ENCODE measurements at places on chromosomes 13 and 19.

- no peak for DNase-seq
Measured at GRCh38 chr19:11142528-11143171, 12.9 kb downstream of the SPC24 start.

GRCh38 chr19:5844456-5845433 lies 5.2 kb upstream of the FUT6 start:
- no peak for DNase-seq

- no peak for DNase-seq
Measured at GRCh38 chr13:29483211-29483610, 112.3 kb downstream of the SLC7A1 start.

- DNase-seq: no peak
Measured at GRCh38 chr13:97300871-97301270, 78.7 kb downstream of the MBNL2 start.

DNA sequence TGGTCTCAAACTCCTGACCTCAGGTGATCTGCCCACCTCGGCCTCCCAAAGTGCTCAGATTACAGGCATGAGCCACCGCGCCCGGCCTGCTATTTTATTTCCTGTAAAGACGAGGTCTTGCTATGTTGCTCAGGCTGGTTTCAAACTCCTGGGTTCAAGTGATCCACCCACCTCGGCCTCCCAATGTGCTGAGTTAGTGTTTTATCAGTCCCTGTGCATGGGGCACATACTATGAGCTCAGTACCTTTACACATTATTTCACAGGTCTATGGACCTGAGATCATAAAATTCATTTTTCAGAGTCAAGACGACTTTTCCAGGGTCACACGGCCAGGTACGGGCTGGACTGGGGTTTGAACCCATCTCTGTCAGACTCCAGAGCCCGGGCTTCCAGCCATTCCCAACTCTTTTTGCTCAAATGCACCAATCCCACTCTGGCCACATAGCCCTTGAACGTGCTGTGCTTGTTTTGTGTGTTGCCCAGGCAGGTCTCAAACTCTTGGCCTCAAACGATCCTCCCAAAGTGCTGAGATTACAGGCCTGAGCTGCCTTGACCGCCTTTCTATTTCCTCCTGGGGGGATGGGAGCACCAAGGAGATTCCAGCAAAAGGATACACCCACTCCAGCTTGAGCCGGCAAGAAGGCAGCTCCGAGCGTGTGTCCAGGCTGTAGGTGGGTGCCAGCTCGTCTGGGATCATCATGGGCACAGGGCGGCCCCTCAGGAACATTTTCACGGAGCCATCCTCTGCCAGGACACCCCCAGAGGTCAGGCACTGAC lies 1.1 kb downstream of the EML2 start:
- DNase-seq: no peak

DNA sequence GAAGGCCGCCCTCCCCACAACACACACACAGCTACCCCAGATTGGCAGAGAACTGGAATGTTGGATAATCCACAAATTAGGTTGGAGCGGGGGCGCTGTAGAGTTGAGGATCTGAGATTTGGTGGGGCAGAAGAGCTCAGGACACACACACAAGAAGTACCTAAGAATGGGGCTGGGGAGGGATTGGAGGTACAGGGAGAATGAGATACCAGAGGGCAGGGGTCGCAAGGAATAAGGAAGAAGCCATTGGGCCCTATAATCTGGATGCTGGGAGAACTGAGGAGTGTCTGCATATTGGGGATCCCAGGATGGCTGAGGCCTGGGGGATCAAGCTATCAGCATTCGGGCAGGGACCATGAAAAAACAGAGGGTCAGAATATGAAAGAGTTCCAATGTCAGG lies 11.5 kb downstream of the SYT3 start:
- DNase-seq: no peak

GRCh38 chr13:85997587-85997986 lies 198.4 kb upstream of the SLITRK6 start:
- no peak for DNase-seq

DNA sequence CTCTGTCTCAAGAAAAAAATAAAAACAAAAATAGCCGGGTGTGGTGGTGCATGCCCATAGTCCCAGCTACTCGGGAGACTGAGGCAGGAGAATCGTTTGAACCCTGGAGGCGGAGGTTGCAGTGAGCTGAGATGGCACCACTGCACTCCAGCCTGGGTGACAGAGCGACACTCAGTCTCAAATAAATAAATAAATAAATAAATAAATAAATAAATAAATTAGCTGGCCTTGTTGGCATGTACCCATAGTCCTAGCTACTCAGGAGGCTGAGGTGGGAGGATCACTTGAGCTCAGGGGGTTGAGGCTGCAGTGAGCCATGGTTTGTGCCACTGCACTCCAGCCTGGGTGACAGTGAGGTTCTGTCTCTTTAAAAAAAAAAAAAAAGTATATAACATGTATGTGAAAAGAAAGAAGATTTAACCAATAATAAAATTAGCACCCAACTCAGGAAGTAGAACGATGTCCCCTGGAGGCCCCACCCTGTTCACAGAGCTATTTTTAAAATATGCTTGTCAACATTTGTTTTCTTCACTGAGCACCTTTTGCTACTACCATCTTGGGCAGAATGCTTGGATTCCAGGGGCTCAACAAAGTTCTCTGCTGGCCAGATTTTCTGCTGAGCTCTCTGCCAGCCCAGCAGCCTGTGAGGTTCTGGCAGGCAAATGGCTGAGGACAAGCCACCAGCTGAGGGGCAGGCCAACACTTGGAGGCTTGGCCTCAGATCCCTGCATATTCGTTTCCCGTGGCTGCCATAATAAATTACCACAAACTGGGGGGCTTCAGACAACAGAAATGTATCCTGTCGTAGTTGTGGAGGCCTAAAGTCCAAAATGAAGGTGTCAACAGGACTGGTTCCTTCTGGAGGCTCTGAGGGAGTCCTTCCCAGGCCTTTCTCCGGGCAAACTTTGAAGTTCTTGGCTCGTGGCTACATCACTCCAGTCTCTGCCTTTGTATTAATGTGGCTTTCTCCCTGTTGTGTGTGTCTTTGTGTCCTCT lies 5.2 kb downstream of the SLC25A42 start:
- no peak for DNase-seq

DNA sequence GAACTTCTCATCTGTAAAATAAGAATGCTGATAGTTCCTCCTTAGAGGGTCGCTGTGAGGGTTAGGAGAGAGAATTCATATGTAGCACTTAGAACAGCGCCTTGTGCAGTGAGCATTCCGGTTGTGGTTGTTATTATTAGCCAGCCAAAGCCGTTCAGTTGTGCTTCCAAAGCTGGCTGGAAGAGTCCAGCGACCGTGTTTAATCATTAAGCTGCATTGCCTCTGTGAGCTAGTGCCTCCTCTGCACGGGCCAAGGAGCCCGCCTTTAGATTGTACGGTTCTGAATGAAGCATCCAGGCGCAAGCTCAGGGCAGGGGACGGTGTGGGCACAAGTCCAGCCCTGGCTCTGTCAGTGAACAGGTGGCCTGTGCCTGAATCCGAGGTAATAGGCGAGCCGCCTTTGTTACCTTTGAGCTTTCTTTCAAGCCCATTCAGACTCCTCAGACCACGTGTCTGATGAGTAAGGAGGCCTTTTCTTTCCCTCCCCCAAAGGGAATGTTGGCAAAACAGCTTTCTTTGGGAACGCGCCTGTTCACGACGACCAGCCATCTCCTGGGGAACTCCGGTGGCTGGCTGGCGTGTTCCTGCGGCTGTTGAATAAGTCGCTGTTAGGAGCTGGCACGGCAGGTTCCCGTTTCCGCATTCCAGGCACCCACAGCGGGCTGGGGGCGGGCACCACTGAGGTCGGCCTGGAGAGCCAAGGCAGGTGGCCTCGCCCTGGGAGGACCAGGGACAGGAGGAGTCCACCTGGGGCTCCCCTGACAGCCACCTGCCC lies 25.1 kb downstream of the SIPA1L3 start:
- no peak for DNase-seq

- DNase-seq: no peak
Measured at GRCh38 chr13:90047600-90047999, 1299.9 kb upstream of the MIR17HG start.

- no peak for DNase-seq
Measured at GRCh38 chr19:15231271-15231670, 977 bp downstream of the EPHX3 start.

- DNase-seq: no peak
Measured at GRCh38 chr13:78024996-78025395, 106.4 kb upstream of the EDNRB start.

- DNase-seq: no peak
Measured at GRCh38 chr19:31110336-31110735, 238.9 kb downstream of the TSHZ3 start.

GRCh38 chr13:104608331-104608730 lies 1542.1 kb upstream of the SLC10A2 start:
- no peak for DNase-seq

GRCh38 chr13:61486496-61486895 lies 70.8 kb upstream of the PCDH20 start:
- DNase-seq: no peak

DNA sequence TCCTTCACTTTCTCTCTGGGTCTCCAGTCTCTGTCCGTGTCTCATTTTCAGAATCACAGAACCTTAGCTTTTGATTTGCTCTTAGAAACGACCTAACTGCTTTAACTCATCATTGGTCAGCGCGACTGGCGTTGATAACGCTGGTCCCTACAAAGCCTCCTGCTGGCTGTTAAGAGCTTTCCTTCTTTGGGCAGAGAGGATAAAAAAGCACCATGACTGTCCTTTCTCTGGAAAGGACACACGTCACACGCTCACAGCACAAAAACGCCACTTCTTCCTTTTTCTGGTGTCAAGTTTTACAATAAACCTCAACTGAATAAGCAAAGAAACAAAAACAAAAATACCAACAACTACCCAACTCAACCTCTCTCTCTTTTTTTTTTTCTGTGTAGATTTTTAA lies 1.7 kb upstream of the KLK12 start:
- no peak for DNase-seq

DNA sequence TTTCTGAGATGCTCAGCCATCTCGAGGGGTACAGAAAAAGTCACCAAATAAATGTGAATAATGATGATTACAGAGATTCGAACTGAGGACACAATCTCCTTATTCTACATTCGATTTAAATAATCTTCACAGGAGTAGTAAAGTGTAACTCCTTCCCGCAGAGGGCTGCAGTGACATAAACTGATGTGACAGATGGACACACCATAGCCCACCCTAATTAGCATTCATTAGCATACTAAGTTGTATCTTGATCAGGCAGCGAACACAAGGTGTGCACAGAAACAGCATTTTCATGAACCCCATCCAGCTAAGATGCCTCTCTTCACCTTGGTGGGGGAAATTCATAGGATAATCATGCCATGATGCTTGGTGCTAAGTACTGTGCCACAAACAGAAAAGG lies 83.0 kb downstream of the TNFSF11 start:
- DNase-seq: no peak

- DNase-seq: no peak
Measured at GRCh38 chr19:6730941-6731670, 6.3 kb downstream of the GPR108 start.

GRCh38 chr19:51142119-51142518 lies at the start of gene SIGLEC7:
SIGLEC7 (plus strand) TSS chr19:51142301; CDS start chr19:51142370, 69 bp downstream.
- no peak for DNase-seq

DNA sequence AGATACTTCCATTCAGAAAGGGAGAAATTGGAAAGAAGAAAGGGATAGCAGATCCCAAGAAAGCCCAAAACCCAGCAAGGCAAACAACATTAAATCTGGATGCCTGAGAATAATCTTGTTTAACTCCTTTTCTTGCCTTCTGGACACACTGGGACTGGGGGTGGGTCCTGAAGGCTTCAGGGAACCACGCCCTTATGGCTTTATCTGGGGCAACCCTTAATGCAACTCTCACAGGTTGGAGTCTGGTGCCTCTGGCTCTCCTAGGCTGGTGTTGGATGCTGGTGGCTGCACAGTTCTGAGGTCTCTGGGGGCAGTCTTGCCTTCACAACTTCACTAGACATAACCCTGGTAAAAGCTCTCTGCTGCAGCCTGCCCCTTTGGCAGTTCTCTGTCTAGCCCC lies 27.9 kb downstream of the PAN3 start:
- no peak for DNase-seq

DNA sequence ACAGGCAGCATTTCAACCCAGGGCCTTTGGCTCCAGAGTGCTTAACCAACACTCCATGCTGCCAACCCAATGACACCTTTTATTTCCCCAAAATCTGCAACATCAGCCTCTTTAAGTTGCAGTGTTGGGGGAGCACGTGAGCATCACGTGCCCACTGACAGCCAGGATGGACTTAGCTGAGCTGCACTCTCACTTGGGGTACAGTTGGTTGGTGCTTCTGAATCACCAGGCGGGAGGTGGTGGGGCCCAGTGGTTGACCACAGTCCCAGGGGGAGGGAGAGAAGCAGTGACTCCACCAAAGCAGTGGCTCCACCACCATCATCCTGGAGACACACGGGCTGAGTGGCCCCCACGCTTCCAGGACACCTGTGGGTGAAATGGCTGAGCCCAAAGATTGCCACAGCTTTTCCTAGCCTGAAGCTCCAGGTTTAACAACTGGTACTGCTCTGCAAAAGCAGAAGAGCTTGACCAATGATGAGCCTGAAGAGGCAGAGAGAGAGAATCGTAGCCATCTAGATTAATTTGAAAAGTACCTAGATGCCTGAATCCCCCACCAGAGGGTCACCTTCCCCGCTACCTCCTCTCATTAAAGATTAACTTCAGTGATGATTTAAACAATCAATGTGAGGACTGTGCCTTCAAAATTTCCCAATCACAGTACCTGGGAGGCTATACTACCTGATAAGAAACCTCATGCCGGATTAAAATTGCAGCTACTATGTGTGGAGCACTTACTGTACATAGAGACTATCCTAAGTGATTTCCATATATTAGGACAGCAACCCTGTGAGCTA lies 193.8 kb downstream of the FOXO1 start:
- DNase-seq: no peak

- DNase-seq: no peak
Measured at GRCh38 chr19:14683439-14683838, 6.4 kb upstream of the ZNF333 start.

- no peak for DNase-seq
Measured at GRCh38 chr19:43731846-43732245, 16.0 kb downstream of the IRGC start.

- DNase-seq: peak; percentile 70
Measured at GRCh38 chr19:8585894-8586750, 8.9 kb upstream of the MYO1F start.

- no peak for DNase-seq
Measured at GRCh38 chr13:100108913-100109507, 20.1 kb downstream of the PCCA start.

- no peak for DNase-seq
Measured at GRCh38 chr19:34818270-34818669, 45.3 kb upstream of the ZNF599 start.

All from activated CD4-positive, alpha-beta T cell treated with anti-CD3 and anti-CD28 coated beads, Interleukin-2, amount 10 ng/mL, durations not matched to agents 7 days and 5 days (primary cell).